ENCODE measurements at places on chromosomes 2 and 18.

GRCh38 chr2:120195553-120195952 lies 27.6 kb downstream of the TMEM185B start:
- DNase-seq, result no peak

DNA sequence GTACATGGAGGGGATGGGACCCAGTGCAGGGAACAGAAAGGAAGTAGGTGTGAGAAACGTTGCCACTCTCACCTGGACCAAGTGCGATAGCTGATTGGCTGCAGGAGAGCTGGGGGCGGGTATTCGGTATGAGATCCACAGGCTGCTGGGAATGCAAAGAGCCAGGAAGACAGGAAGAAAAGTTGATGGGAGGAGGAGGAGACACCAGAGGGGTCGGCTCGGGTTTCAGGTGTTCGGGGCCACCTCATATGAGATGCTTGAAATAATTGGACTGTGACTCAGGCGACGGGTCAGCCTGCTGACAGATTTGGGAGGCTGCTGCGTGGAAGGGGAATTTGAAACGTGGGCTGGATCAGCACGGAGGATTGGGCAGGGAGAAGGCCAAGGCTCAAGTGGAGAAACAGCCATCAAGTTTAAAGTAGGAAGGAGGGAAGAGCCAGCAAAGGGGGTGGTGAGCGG lies 65.1 kb downstream of the MRPS9 start:
- DNase-seq, result peak; percentile 41

GRCh38 chr2:192155511-192156118 lies 39.1 kb downstream of the TMEFF2 start:
- DNase-seq, result no peak

DNA sequence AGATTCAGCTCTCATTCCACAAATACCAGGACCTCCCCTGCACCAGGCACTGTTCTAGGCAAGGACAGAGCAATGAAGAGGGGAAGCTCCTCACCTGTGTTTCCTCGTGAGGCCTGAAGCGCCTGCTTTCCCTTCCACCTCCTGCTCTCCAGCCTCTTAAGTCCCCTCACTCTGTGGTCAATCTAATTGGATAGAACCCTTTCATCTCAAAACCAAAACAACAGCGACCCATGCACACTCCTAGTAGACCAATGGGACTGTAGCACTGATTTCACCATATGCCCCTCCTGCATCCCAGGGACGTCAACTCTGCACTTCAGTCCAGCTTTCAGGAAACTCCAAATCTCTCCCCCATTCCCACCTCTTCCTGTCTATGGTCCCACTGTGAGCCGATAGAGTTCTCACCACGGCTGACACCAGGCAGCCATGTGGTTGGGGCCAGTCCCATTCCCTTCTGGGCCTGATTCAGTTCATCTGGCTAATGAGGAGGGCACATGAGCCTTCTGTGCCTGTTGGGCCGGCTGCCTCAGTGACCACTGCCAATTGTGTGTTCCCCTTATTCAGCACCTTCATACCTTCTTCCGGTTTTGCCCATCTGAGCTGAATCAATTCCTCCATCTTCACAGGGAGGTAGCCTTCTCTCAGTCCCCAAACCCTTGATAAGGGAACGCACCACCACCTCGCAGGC lies 33.3 kb upstream of the MAT2A start:
- DNase-seq, result peak; percentile 34

DNA sequence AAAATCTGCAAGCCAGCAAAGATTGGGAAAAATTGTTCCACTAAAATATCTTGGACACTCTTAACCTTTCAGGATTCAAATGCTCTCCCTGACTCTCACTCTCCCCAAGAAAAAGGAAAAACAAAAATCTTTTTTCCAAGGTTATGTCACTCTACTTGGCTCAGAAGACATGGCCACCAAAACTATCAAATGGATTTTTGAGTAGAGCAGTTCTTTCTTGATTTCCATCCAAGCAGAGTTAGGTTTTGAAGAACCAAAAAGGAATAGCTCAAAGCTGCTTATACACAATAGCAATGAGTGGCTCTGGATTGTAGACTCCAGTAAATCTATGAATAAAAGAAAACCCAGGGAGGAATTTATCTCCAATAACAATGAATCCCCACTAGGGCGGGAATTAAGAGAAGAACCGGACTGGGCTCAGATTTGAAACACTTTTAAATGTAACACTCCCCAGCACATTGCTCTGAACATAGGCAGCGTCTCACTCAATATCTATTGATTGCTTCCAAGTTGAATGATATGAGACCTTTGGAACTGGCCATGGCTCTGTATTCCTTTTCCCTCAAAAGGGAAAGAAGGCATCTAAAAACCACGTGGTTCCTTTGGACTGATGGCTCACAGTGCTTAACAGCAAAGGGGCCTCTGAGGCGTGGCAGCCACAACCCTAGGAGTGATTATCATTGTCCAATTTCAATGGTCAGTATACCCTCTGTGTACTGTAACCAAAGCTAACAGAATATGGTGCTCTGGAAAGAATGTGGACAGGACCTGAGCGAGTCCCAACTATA lies 68.3 kb downstream of the SPRED2 start:
- DNase-seq, result no peak

DNA sequence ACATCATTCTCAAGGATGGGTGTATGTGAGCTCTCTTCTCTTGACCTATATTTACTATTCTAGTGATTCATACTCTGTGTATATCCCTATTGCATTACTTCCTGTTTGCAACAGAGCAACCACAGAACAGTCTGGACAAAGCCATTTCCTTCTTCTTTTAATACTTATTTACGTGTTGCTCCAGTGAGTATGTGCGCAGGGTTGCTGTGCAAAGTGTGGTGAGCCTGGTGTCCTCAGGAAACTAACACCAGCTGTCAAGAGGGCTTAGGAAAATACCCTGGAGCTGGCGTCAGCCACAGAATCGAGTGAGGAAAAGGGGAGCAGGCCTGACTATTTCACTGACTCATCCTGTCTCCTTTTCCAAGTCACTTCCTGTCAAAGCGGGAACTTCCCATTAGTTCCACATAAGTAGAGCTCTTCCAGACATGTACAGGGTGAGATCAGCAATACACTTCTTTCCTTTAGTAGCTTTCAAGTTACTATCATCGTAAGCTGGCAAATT lies 214.1 kb upstream of the COPS8 start:
- peak; percentile 98 for DNase-seq

GRCh38 chr2:40554665-40555294 lies 102.9 kb upstream of the SLC8A1 start:
- DNase-seq, result peak; percentile 69

GRCh38 chr2:101382442-101382841 lies 4.9 kb downstream of the CREG2 start:
- no peak for DNase-seq

DNA sequence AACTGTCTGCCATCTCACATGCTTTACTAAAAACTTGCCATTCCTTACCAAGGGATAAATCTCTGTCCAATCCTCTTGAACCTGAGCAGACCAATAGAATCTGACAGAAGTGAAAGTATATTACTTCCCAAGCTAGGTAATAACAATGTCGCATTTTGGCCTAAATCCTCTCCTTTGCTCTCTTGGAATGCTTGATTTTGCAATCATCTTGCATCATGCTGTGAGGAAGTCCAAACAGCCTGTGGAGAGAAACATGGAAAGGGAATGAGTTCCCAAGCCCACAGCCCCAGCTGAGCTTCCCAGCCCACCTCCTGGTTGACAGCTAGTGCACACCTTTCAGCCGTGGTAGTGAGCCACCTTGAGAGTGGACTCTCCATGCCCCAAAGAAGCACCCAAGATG lies 540.6 kb downstream of the STK39 start:
- DNase-seq, result peak; percentile 3

GRCh38 chr2:48145845-48146452 lies 239.7 kb upstream of the FBXO11 start:
- peak; percentile 66 for DNase-seq

GRCh38 chr2:212177724-212178123 lies 360.9 kb downstream of the ERBB4 start:
- DNase-seq, result peak; percentile 8

DNA sequence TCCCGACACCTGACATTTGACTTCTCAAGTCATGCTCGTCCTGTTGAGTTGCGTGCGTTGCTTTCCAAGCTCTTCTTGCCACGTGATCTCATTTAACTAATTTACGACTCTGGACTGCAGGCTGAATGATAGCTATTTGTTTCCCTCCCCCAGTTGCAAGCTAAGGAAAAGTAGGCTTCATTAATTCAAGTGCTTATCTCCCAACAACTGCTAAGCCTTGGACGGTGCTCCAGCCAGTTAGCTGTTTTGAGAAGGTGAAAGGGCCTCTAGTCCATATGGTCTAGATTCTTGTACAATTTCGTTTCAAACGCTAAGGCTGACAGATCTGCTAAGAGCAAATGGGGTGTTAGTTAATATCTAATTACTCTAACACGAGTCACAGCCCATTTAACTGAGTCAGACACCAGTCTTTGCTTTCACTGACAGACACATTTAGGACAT lies 21.1 kb downstream of the GPR45 start:
- DNase-seq, result no peak

DNA sequence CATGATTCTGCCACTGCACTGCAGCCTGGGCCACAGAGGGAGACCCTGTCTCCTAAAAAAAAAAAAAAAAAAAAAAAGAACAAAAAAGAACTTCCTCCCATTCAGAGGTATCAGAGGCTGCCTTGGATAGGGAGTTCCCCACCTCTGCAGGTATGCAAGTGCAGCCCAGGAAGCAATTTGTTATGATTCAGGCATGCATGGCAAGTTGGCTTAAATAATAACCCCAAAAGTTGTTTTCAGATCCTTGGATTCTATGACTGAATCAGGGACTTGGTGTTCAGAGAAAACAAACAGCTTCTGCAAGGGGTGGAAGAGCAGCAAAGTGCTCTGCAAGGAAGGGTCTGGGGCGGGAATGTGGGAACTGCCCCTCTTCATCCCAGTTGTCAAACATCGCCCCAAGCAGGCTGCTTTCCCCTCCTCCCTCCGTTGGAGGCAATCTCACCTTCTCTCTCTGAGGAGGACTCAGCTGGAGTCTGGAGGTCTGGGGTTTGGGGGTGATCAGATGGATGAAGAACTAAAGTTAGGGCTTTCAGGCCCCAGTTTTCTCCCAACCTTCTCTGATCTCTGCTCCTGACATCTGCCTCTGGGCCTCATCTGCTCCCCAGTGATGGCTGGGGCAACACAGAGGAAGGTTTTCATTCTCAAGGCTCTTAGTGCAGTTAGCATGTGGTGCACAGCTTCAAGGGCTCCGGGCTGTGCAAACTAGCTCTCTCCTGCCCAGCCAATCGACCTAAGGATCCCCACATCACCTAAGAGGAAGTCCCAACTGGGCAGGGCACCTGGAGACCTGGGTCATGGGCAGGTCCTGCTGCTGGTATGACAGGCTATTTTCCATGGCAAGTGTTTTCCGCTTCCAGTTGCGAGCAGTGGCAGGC lies 3.5 kb upstream of the GDF7 start:
- DNase-seq, result no peak

- DNase-seq, result no peak
Measured at GRCh38 chr2:109507217-109507616, 106.5 kb downstream of the SEPTIN10 start.

DNA sequence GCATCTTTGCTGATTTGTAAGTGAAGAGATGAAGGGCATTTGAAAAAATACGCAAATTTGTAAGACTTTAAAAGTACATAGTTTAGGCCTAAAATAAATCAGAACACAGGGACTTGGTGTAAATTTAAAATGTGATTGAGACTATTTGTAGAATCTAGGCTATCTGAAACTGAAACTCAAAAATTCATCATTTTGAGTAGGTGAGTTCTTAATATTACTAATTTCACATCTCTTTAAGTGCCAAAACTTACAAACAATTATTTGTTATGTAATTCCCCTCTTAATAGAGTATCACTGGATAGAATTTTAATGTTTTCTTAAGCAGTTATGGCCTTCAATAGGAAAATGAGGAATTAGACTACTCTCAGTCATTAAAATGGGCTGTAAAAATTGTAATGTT lies 14.0 kb upstream of the HRH4 start:
- no peak for DNase-seq

DNA sequence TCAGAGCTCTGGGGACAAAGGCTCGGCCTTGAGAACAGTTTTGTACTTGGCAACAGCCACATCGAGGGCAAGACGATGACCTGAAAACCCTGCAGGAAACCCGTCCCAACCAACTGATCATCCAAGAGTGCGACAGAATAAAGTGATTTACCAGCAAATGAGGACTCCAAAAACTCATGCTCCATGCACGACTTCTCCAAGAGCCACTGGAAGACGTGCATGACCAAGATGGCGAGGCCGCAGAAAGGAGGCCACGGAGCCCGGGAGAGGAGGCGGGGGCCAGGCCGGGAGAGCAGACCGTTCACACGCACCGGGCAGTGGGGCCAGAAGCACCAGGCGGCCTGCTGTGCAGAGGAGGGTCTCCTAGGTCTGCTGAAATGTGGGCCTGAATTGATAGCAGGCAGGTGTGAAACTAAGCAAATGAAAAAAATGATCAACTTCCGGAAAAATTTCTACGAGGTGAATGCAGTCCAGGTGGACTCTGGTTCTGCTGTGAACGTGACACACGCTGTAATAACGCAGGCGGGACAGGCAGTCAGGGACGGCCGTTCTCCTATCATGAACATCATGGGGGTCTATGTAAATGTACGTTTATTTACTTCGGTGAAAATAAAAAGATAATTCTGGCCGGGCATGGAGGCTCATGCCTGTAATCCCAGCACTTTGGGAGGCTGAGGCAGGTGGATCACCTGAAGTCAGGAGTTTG lies 252.2 kb downstream of the HDAC4 start:
- DNase-seq, result no peak

- DNase-seq, result no peak
Measured at GRCh38 chr2:44944102-44944951, 2.8 kb downstream of the SIX3 start.

DNA sequence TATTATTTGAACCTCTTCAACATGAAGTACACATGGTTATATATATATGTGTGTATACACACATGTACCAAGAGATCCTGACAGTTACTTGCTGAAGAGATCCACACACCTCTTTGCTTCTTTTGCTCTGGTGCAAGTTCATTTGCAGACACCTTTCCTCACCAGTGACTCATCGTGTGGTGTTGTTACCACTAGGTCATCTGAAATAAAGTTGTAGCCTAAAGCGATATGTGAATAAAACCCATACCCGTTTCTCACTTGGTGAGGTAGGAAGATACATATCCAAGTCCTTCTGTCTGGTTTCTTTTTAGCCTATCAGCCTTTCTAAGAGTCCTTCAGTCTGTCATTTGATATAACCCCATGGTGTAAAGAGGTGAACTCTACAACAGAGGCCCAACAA lies 379.4 kb upstream of the RAB12 start:
- DNase-seq, result no peak

DNA sequence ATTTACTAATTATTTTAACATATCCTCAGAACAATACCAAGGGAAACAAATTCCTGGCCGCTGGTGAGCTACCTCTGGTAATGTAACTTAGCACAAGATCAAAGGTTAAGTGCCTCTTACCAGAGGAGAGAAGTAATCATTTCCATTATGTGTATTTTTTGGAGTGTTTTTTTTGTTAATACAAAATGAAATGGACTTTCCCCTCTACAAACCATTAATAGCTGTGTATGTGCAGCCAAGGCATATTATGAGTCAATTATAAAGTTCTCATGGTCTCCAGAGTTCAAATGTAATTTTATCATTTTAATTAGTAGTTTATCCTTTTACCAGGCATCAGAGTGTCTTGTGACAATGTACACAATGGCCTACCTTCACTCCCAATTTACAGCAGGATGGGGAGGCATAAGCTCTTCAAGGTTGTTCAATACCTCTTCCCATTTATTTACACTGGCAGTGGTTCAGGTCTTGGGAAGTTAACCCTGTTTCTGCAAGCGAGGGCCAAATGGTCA lies 242.2 kb downstream of the TGIF1 start:
- DNase-seq, result no peak

Measured in fibroblast of pulmonary artery (primary cell).